ENCODE measurements at places on chromosomes 13 and 19.

- DNase-seq: no peak
Measured at GRCh38 chr19:49921871-49922795, 6.9 kb upstream of the ATF5 start.

- DNase-seq: no peak
Measured at GRCh38 chr13:98180092-98180491, 3.0 kb upstream of the RNF113B start.

DNA sequence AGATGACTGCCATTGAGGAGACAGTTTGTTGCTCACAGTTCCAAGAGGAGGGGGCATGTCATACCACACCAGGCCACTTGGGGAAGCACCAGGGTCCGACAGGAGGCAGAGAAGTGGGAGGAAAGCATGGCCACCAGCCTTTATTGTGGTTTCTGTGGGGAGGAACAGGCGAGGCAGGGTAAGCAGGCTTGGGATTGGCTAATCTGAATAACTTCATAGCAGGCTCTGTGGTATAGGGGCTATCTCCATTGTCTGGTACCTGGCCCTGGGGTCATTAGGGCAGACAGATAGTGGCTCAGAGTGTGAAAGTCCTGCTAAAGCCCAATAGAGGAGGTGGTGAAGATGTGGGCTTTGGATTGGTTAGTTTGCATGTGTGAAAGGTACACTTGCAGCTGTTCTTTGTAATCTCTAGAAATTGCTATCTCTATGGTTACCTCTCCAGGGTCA lies 35.5 kb downstream of the CBY2 start:
- DNase-seq: no peak

DNA sequence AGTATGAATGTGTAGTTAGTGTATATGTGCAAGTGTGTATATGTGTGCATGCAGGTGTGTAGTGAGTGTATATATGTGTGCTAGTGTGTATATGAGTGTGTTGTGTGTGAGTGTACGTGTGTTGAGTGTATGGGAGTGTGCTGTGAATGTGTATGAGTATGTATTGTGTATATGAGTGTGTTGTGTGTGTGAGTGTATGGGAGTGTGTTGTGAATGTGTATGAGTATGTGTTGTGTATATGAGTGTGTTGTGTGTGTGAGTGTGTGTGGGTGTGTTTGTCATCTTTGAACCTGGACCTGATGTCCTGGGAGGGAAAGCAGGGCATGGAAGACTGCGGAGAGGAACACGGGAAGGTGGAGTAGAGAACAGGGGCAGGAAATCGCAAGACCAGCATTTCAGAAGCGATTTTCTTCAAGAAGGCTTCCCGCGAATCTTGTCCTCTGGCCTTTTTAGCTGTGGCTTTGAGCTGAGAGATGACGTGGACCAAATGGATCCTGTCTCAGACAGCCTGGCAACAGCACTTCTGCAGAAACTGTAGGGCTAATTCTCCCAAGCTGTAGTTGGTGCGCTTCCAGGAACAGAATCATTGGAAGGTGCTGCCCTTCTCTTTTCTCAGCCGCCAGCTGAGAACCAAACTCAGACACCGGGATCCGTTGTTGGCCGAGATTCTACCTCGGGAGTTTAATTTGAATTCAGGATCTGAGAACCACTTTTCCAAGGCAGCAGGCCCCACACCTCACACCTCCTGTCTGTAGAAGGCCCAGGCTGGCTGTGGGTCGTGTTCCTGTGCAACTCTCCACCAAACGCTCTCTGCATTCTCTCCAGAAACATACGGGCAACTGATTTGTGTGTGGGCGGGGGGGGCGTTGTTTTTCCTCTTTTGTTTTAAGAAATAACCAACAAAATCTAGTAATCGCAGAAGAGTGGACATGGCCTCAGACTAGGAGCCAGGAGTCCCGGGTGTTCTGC lies 94.7 kb upstream of the RAP2A start:
- no peak for DNase-seq

GRCh38 chr19:56015756-56016155 lies 29.2 kb downstream of the NLRP5 start:
- no peak for DNase-seq

DNA sequence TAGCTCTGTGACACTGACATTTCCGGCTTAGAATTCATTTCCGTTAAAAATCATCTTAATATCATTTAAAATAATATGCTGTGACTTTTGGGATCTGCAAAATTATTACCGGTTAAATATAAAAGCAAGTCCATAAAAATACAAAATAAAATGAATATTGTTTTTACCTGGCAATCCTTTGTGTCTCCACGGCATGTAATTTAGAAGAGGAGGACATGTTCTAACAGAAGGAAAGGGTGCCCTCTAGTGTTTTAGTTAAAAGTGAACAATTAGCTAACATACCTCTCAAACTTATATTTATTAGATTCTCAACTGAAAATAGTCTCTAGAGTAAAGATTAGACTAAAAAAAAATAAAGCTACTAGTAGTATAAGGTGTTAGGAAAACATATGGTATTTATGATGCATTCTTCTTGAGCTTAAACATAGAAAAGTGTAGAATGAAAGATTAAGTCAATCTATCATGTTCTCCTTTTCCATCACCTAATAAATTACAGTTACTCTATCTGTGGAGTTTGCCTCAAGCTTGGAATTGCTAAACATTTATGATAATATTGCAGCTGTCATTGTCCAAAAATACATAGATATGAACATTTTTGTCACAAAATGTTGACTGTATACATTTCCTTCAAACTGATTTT lies 676.7 kb upstream of the SPRY2 start:
- DNase-seq: no peak

DNA sequence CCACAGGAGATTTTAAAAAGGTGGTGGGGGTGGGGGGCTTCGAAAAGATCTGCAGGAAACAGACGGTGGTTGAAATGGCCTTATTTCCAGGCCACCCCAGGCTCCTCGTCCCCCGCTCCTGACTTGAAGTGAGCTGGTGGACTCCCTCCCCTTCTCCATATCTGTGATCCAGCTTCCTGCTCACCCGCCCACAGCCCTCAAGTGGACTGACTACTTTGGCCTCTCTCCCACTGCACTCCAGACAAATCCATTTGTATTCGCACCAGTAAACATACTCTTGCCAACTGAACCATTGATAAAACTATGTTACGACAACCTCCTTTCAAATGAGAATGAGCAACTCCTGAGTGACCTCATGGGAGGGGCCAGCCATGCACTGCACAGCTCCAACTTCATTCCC lies 259.5 kb downstream of the COL4A1 start:
- no peak for DNase-seq

DNA sequence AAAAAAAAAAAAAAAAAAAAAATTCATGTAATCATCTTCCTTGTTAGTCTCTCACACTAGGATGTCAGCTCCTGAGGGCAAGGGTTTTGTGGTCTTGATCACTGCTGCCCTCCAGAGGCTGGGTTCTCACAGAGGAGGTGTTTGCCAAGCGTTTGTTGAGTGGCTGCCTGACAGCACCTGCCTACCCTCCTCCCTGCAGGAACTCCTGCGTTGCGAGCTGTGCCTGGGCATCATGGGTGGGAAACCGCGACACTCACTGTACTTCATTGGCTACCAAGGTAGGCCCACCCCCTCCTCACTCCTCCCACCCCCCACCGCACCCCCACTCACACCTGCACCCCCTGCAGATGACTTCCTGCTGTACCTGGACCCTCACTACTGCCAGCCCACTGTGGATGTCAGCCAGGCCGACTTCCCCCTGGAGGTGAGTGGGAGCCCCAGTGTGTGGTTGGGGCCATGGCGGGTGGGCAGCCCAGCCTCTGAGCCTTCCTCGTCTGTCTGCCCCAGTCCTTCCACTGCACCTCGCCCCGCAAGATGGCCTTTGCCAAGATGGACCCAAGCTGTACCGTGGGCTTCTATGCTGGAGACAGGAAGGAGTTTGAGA lies 8.1 kb downstream of the ATG4D start:
- DNase-seq: no peak

GRCh38 chr19:40413291-40413845 lies at the start of gene PRX:
Gene PRX, minus strand, starts transcription at chr19:40413378. Its CDS starts 5,446 bp downstream, at chr19:40407932.
- DNase-seq: no peak

GRCh38 chr19:4064149-4064495 lies 2.6 kb downstream of the ZBTB7A start:
- no peak for DNase-seq

- DNase-seq: no peak
Measured at GRCh38 chr13:111536075-111536642, 215.7 kb downstream of the TEX29 start.

- DNase-seq: no peak
Measured at GRCh38 chr13:33561627-33562026, 256.3 kb upstream of the RFC3 start.

DNA sequence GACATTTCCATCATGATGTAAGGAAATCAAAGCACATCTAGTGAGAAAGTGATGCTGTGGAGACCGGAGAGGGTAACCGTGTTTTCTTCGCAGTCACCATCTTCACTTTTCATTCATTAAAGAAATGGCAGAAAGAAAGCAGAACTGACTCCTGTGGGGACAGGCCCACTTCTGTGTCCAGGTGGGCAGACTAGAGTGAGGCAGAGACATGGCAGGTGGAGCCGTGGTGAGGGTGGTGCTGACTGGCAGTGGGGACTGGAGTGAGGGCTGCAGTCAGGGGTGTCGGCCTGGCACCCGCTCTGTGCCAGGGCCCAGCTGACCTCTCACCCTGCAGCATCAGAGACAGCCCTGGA lies 71.4 kb upstream of the MCF2L start:
- no peak for DNase-seq

GRCh38 chr19:55146705-55147273 lies 2.2 kb downstream of the TNNT1 start:
- no peak for DNase-seq

Measured in activated CD8-positive, alpha-beta memory T cell treated with anti-CD3 and anti-CD28 coated beads for 1 hour (primary cell).